ENCODE measurements at places on chromosomes 1 and 21.

DNA sequence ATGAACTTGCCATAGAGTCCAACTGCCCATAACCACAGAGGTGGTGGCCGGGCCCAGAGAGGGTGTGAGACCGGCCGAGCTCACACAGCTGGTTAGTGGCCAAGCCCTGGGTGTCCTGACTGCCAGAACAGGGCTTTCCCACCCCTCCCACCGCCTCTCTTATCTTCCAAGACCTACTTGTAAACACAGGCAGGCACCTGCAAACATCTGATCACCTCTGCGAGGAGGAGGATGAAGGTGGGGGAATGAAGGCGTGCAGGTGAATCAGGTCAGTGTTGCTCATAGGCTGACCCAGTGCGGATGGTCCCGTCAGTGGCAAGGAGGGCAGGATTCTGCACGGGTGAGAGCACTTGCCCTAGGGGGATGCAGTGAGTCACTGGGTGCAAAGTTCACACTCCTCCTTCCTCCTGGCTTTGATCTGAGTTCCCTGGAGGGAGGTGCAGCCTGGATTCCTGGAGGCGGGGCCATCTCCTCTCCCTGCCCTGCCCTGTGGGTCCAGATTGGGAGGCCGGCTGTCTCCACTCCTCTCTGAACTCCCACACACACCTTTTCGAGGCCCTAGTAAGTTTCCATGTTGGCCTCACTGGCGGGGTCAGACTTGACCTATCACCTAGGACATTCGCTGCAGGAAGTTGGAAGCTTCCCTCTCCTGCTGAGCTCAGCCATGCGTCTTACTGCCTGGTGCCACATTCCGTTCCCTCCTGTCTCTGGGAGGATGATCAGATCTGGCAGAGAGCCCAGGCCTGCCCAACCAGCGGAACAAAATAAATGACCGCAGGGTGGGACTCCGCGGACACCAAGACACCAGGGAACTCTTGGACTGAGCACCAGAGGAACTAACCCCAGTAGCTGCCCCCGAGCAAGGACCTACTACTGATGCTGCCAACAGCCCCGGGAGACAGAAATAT lies 7.3 kb downstream of the UQCRHL start:
- no peak for DNase-seq

- DNase-seq: no peak
These were observed 20.6 kb downstream of the TUT4 start for GRCh38 chr1:52532247-52532646.

- DNase-seq: no peak
These were observed 5.5 kb downstream of the TNFRSF25 start for GRCh38 chr1:6460301-6461050.

DNA sequence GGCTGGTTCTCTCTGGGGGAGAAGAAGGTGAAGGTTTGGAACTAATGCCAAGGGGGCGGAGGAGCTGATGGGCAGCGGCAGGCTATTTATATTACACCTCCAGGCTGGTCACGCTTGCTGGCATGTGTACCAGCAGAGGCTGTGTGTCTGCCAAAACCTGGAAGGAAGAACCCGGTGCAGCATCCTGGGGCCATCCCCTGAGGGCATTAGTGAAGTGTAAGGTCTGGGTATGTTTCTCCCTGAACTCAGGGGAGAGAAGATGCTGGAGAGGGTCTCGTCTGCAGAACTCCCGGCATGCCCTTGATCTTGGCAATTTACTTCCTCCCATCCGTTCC lies 5.3 kb downstream of the DISP3 start:
- DNase-seq: no peak

DNA sequence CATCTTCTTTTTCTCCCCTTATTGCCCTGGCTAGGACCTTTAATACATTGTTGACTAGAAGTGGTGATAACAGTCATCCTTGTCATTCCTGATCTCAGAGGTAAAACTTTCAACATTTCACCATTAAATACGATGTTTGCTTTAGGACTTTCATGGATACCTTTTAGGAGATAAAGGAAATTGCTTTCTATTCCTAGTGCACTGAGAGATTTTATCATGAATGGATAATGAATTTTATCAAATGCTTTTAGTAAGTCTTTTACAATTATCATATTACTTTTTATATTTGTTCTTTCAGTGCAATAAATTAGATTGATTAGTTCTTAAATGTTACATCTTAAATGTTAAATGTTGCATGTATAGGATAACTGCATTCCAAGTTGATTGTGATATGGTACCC lies 147.2 kb upstream of the SERTAD4 start:
- DNase-seq: no peak

GRCh38 chr21:33854604-33855003 lies 61.0 kb downstream of the ATP5PO start:
- DNase-seq: no peak

- no peak for DNase-seq
These were observed 20.1 kb upstream of the CLCA1 start for GRCh38 chr1:86448670-86449069.

DNA sequence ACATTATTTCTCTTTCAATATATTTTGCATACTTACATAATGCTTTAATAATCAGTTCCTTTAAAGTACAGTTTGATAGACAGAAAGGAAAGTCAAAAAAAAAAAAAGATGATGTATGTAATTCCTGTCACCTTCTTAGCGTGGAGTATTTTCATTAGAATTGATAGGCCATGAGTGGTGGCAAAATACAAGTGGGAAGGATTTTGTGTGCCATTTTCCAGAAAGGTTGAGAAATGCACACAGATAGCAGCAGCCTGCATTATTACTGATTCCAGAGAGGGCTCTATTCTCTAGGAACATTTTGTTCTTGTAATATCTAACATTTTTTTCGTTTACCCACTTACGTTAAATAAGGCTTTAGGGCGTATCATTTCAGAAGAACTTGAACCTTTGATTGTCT lies 475.6 kb downstream of the DSCAM start:
- no peak for DNase-seq

DNA sequence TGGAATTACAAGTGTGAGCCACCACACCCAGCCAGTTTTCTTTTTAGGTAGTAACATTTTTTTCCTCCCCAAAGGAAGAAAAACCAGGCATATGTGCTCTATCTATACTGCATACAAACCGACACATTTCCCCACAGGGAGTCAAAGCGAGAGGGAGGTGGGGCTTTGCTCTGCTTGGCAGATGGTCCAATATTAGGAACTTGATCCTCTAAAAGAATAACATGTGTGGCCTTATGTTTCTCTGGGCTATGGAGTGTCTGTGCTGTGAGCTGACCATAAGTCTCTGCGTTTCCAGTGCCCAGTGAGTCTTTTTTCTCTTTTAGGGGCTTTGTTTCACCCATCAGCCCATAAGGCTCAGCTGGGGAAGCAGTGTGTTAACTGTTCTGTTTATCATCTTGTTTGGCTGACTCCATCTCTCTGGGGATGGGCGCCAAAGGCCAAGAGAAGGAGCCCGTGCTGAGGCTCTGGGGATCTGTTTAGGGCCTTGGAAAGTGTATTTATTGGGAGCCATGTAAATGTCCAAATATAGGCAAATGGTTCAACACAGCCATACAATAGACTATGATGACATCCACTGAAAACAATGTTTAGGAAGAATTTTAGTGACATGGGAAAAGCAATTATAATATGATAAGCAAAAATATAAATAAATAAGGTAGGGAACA lies 20.2 kb downstream of the LMOD1 start:
- DNase-seq: no peak

- no peak for DNase-seq
These were observed 13.0 kb downstream of the IFI6 start for GRCh38 chr1:27658951-27659496.

- no peak for DNase-seq
These were observed 64.0 kb upstream of the HMCN1 start for GRCh38 chr1:185670187-185670627.

GRCh38 chr1:169259816-169260215 lies 107.8 kb downstream of the NME7 start:
- DNase-seq: no peak

DNA sequence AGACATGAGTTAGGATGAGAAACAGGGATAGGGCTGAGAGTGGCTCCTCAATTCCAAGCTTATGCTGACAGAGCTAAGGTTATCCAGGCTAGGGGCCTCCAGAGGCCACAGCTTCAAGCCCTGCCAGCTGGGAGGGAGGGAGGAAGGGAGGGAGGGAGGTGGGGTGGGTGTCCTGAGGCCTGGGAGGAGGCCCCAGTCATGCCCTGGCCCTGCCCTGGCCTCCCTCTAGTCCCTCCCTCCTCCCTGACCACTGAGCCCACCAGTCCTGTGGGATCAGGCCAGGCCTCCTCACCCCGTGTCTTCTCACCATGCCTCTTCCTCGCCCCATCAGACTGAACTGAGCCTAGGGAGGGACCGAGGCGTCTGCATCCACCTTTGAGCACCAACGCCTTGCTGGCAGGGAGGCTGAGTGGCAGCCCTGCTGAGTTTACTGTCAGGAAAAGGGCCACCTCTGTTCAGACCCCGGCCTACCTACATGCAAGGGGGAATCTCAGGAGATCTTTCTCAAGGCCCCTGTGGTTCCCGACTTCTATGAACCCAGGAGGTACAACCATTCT lies 116.1 kb downstream of the NPHP4 start:
- DNase-seq: no peak
